ENCODE measurements at places on chromosomes 3 and 15. TPM values are rescaled to one million over a fixed set of nuclear protein-coding genes. Genes with fewer than 3 reads are reported as not detected.

CLDN16 gene
- total RNA-seq, result not detected

TFDP2 gene
- total RNA-seq, result 87.7 TPM

DUOXA1 gene
- 0.30 TPM for total RNA-seq

KLHL6 gene
- not detected for total RNA-seq

ASB14 gene
- 0.20 TPM for total RNA-seq

CYP1A2 gene
- not detected for total RNA-seq

NDUFB5 gene
- 244 TPM for total RNA-seq

STRA6 gene
- not detected for total RNA-seq

MEX3B gene
- 1.9 TPM for total RNA-seq

CCPG1 gene
- total RNA-seq, result 14.6 TPM

ATG3 gene
- 147 TPM for total RNA-seq

TRH gene
- total RNA-seq, result not detected

HHLA2 gene
- total RNA-seq, result not detected
